ENCODE measurements at places on chromosomes 3 and 15.
A peak's percentile ranks its signal among the peaks of the same experiment; 100 is the strongest.

- DNase-seq = no peak
Measured at GRCh38 chr3:133474251-133474801, 74.5 kb downstream of the BFSP2 start.

- no peak for DNase-seq
Measured at GRCh38 chr3:145899241-145899640, 261.7 kb downstream of the PLOD2 start.

DNA sequence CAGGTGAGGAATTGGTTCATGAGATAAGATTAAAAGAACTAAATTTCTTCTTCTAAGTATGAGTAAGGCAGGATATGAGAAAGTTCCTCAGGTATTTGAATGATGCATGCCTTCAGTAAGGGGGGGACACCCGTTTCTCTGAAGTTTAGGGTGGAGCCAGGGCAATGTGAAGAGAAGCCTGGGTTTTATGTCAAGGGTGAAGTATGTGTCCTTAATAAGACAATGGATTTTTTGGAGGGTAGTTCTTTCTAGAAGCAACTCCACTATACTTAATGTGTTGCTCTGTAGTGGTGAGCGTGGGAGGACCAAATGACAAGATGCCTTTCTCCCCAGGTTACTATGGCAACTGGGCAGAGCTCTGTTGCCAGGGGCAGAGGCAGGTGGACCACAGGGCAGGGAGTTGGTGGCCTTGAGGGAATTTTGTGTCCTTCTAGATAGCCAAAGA lies 44.0 kb downstream of the PHLDB2 start:
- DNase-seq = peak; percentile 63

DNA sequence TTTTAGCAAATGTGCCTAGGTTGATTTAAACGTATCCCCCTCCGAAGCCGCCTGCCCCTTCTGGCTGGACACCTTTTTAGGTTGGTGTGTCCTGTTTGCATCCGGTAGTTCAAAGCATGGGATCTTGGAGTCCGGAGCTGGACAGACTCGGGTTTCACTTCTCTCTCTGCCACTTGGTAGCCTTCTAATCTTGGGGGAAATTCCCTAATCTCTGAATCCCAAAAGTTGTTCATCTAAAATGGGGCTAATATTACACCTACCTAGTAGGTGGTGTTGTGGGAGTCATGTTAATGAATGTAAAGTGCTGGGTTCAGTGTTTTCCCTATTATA lies 760 bp downstream of the FANCI start:
- DNase-seq = no peak

- DNase-seq = no peak
Measured at GRCh38 chr15:58484791-58485600, 53.2 kb downstream of the LIPC start.

DNA sequence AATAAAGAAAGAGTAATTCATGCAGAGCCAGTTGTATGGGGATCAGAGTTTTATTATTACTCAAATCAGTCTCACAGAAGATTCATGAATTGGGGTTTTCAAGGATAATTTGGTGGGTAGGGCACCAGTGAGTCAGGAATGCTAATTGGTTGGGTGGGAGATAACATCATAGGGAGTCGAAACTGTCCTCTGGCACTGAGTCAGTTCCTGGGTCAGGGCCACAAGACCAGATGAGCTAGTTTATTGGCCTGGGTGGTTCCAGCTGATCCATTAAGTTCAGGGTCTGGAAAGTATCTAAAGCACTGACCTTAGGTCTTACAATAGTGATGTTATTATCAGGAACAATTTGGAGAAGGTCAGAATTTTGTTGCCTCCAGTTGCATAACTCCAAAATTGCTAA lies 998.6 kb upstream of the EPHA6 start:
- peak; percentile 25 for DNase-seq

- no peak for DNase-seq
Measured at GRCh38 chr3:130772129-130772528, 25.5 kb upstream of the PIK3R4 start.

DNA sequence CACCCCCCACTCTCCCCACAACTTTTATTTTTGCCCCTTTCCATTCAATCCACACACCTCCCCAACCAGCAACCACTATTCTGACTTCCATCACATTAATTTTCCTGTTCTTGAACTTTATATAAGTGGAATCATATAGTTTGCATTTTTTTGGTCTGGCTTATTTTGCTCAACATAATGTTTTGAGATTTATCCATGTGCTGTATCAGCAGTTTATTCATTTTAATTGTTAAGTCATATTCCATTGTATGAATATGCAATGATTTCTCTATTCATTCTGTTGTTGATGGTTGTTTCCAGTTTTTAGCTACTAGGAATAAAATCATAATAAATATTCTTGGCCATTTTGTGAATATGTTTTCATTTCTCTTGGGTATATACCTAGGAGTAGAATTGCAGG lies 5.8 kb upstream of the SCAMP5 start:
- DNase-seq = no peak

- DNase-seq = no peak
Measured at GRCh38 chr3:100838157-100838556, 128.9 kb downstream of the TFG start.

DNA sequence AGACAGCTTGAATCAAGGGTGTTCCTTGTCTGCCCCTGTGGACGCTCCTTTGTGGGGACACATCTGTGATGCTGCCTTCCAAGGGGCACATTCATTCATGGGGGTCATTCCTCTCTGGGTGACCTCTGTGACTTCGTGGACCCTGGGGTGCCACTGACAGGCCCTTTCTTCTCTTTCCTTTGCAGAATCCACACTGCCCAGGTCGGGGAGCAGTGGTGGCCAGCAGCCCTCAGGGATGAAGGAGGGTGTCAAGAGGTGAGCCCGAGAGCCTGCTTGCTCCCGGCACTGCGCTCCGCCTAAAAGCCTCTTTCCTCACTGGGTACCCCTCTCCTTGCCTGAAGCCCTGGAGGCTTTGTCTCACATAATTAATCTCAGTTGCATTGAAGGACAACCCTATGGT lies 26.3 kb downstream of the CHCHD6 start:
- no peak for DNase-seq

DNA sequence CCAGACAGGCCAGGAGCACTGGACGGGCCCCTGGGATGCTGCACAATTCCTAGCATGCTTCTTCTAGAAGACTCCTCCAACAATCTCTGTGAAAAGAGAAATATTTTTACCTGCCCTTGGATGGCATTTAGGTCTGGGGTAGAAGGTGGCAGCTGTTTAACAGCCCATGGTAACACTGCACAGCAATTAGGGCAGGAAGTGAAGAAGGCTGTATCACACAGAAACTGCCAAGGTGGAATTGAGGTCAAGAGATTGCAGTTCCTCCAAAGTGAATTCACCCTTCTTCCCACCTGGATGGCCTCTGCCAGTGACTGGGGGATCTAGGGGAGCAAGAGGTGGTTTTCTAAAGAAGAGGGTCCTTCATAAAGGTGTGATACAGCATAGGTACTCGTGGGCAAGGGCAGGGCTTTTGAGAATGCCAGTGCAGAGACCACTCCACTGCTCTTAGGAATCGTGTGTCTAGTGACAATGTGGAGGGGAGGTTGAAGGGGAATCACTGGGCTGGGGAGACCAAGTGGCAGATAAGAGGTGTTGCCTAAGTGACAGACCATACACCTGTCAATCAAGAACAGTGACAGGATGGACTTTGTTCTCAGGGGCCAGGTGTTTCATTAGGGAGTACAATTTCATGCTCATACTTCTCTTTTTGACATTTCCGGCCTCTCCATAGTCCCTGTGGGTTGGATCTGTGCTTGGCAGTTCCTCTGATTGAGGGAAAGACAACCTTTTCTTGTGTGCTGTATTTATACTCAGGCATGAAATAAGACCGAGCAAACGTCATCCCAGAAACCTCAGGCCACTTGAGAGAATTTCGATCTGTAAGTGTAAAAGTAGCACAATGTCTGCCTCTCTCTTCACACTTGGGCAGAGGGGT lies 83.5 kb upstream of the BCL6 start:
- DNase-seq = no peak

- peak; percentile 85 for DNase-seq
Measured at GRCh38 chr3:126472277-126473006, 3.2 kb downstream of the ZXDC start.

GRCh38 chr3:58900386-58900785 lies 149.4 kb downstream of the CFAP20DC start:
- no peak for DNase-seq

DNA sequence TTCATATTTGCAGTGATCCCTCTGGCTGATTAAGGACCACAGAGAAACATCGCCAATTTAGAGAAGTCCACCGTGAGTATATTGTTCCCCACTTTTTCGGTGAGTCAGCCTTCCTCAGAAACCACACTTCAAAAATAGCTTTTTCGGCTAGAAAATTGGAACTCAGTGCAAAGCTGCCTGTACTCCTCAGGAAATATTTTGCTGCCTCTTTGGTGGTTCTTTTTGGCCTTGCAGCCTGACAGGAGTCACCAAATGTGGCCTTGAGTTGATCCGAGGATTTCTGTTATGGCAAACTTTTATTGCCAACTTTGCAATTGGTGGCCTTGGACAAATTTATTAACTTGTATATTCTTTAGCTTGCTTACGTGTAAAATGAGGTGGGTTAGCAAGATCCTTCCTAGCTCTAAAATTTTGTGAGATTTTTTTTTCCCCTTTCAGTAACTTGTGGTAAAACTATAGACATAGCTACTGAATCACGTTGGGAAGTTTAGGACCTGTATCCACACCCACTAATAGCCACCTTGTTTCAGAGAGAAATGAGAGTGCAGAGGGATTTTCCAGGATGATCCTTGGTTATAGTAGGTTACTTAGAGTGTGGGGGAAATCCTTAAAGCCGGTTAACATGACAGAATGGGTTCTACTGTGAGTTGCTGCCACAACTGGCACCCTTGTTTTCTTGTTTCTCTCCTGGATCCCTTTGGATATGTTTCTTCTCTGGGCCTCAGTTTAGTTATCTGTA lies 9.9 kb downstream of the ARL6IP5 start:
- DNase-seq = no peak

- DNase-seq = no peak
Measured at GRCh38 chr3:151283907-151284461, 5.6 kb upstream of the P2RY14 start.

- no peak for DNase-seq
Measured at GRCh38 chr15:63971904-63972303, 74.4 kb downstream of the DAPK2 start.

DNA sequence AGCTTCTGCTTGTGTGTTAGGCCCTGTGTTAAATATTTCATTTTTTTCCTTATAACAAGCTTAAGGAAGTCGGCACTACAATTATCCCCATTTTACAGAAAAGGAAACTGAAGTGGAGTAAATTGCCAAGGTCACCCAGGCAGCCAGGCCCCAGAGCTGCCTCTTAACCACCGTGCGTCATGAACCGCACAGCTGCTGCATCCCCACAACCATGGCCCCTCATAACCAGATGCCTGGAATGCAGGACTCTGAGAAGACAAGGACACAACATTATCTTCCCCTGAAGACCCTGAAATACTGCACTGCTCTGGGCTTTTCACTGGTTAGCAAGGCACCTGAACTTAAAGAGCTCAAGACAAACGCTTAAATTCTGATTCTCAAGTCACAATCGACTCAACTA lies 14.6 kb downstream of the LRIG1 start:
- no peak for DNase-seq

- DNase-seq = no peak
Measured at GRCh38 chr3:22617372-22617771, 585.8 kb upstream of the UBE2E2 start.

DNA sequence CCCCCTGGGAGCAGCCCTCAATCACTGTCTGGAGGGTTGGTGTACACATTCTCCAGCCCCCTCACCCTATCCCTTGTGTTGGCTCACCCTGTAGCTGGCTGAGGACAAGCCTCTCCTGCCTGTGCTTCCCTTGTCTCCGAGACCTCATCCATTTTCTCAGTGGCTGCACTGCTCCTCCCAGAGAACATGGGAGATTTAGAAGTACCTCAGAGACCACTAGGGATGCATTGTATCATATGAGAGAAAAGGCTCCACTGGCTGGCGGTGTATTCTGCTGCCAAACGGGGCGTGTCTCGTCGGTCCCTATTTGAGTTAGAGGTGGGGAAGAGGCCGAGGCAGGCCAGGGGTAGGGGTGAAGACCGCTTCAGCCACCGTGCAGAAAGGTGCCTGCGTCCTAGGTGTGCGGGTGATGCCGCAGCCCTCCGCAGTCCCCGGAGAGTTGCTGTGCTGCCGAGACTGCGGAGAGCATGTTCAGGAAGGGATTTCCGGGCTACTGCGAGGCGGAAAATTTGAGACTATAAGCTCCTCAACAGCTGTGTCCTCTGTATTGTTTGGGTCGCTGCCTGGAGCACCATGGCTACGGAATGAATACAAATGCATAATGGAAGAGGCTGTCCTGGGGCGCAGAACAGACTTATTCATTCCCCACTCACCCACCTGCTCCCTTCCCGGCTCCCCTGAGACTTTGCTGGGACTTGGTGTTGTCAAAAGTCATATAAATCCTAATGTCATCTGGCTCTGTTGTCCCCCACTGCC lies 43.8 kb downstream of the SPSB4 start:
- DNase-seq = no peak

DNA sequence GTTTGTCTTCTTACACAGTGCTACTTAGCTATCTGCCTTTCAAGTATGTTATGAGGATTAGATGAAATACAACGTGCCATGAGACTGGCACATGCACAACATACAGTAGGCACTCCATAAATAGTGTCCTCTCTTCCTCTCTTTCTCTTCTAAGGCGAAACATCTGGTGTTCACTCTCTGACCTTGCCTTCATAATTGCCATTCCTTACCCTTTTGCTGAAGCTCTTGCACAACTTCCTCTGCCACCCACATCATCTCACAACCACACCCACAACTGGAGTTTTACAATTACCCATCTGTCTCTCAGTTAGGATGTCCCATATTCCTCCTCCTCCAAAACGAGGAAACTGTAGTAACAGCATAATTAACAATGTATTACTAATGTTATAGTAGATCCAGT lies 26.4 kb upstream of the ACP3 start:
- DNase-seq = no peak

DNA sequence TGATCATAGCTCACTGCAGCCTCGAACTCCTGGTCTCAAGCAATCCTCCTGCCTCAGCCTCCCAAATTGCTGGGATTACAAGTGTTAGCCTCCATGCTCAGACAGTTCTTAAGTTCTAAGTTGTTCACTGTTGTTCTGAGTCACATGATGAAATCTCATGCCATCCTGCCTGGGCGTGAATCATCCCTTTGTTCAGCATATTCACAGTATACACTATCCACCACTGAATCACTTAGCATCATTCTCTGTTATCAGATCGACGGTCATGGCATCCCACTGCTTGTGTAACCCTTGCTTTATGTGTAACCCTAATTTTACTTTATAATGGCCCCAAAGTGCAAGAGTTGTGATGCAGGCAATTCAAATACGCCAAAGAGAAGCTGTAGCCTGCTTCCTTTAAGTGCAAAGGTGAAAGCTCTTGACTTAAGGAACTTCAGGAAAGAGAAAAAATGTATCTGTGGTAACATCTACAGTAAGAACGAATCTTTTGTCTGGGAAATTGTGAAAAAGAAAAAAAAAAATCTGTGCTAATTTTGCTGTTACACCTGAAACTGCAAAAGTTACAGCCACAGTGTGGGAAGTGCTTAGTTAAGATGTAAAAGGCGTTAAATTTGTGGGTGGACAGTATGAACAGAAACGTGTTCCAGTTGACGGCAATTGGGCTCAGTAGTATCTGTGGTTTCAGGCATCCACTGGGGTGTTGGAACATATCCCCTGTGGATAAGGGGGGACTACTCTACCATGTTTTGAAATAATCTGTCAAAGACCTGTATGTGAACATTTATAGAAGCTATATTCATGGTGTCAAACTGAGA lies 80.6 kb downstream of the PCOLCE2 start:
- DNase-seq = peak; percentile 4

- no peak for DNase-seq
Measured at GRCh38 chr15:31017311-31017710, 25.9 kb upstream of the MTMR10 start.
